Smooth muscle cell of the pulmonary artery (primary cell): ENCODE measurements at places on chromosomes 4 and X. TPM values are rescaled to one million over a fixed set of nuclear protein-coding genes. Genes with fewer than 3 reads are reported as not detected.

The CNKSR2 gene
- 0.66 and 0.85 TPM in 2 replicates for total RNA-seq

The TCP11X1 gene
- total RNA-seq: not detected in 2 replicates

The FAM53A gene
- 0.72 and 1.6 TPM in 2 replicates for total RNA-seq

The AR gene
- total RNA-seq: 7.3 and 7.6 TPM in 2 replicates

The UGT2A3 gene
- total RNA-seq: not detected in 2 replicates

The CLTRN gene
- total RNA-seq: 0.13 and 0.36 TPM in 2 replicates

The TENM3 gene
- total RNA-seq: 1.2 and 17.2 TPM in 2 replicates

The NHS gene
- 4.4 and 5.1 TPM in 2 replicates for total RNA-seq

The GAB3 gene
- total RNA-seq: 2.7 and 5.4 TPM in 2 replicates

The GRPR gene
- total RNA-seq: 0.07 TPM in 1 of 2 replicates, not detected in the other

The TIMM8A gene
- total RNA-seq: 4.0 and 4.1 TPM in 2 replicates

The SMR3B gene
- not detected in 2 replicates for total RNA-seq

The GLRB gene
- 16.7 and 20.5 TPM in 2 replicates for total RNA-seq

The LRP2BP gene
- total RNA-seq: 0.65 and 0.76 TPM in 2 replicates

The ZDHHC15 gene
- total RNA-seq: 0.23 and 0.91 TPM in 2 replicates

The SYTL5 gene
- total RNA-seq: 2.2 and 2.9 TPM in 2 replicates

The BEX5 gene
- total RNA-seq: not detected in 2 replicates

The GPC3 gene
- total RNA-seq: 0.56 and 19.5 TPM in 2 replicates

The KLF8 gene
- total RNA-seq: 2.2 and 4.9 TPM in 2 replicates

The MAOA gene
- total RNA-seq: 18.1 and 18.7 TPM in 2 replicates

The PAGE2B gene
- total RNA-seq: not detected in 2 replicates

The USP17L29 gene
- total RNA-seq: not detected in 2 replicates

The TLR7 gene
- total RNA-seq: under 0.01 TPM in 1 of 2 replicates, not detected in the other

The LDOC1 gene
- 15.2 and 15.3 TPM in 2 replicates for total RNA-seq

The NKX6-1 gene
- 0.13 TPM in 1 of 2 replicates, not detected in the other for total RNA-seq

The KLHL8 gene
- 12.3 and 16.4 TPM in 2 replicates for total RNA-seq

The USP51 gene
- total RNA-seq: 1.3 and 2.3 TPM in 2 replicates

The SHROOM3 gene
- 12.6 and 13.7 TPM in 2 replicates for total RNA-seq

The IL13RA1 gene
- 68.8 and 74.0 TPM in 2 replicates for total RNA-seq

The PARM1 gene
- total RNA-seq: 2.7 and 3.0 TPM in 2 replicates

The SH3D19 gene
- 20.3 and 48.0 TPM in 2 replicates for total RNA-seq

The ZNF157 gene
- total RNA-seq: 0.03 and 0.26 TPM in 2 replicates

The SNCA gene
- 0.85 and 33.8 TPM in 2 replicates for total RNA-seq

The SPARCL1 gene
- total RNA-seq: 0.17 and 0.46 TPM in 2 replicates

The EXOC1 gene
- total RNA-seq: 59.3 and 62.1 TPM in 2 replicates

The TEX13C gene
- total RNA-seq: not detected in 2 replicates

The RBM47 gene
- 0.26 and 0.56 TPM in 2 replicates for total RNA-seq
